IgD-negative memory B cell (primary cell): ENCODE measurements at places on chromosomes 6 and 20. TPM values are rescaled to one million over a fixed set of nuclear protein-coding genes. Genes with fewer than 3 reads are reported as not detected.

Gene LY6G6D
- not detected for polyA plus RNA-seq

Gene BMP7
- polyA plus RNA-seq, result not detected

Gene SIRPA
- polyA plus RNA-seq, result 0.26 TPM

Gene NR2E1
- polyA plus RNA-seq, result not detected

Gene SIM1
- not detected for polyA plus RNA-seq

Gene TMC2
- not detected for polyA plus RNA-seq

Gene STMND1
- not detected for polyA plus RNA-seq

Gene NMBR
- polyA plus RNA-seq, result not detected

Gene ARMH2
- polyA plus RNA-seq, result 0.50 TPM

Gene RSPH9
- 1.2 TPM for polyA plus RNA-seq

Gene IL17A
- not detected for polyA plus RNA-seq

Gene CALHM6
- polyA plus RNA-seq, result 307 TPM

Gene EYA2
- 0.11 TPM for polyA plus RNA-seq

Gene CDC40
- polyA plus RNA-seq, result 47.5 TPM

Gene C6orf58
- not detected for polyA plus RNA-seq

Gene TRIM10
- not detected for polyA plus RNA-seq

Gene CALHM5
- not detected for polyA plus RNA-seq
